ENCODE measurements at places on chromosomes 3 and 15.

- DNase-seq: no peak
These were observed 220.3 kb downstream of the LRRN1 start for GRCh38 chr3:4019501-4019900.

- no peak for DNase-seq
These were observed 96.1 kb downstream of the KBTBD8 start for GRCh38 chr3:67094167-67094566.

- DNase-seq: no peak
These were observed 40.8 kb downstream of the TMEM45A start for GRCh38 chr3:100533176-100533575.

DNA sequence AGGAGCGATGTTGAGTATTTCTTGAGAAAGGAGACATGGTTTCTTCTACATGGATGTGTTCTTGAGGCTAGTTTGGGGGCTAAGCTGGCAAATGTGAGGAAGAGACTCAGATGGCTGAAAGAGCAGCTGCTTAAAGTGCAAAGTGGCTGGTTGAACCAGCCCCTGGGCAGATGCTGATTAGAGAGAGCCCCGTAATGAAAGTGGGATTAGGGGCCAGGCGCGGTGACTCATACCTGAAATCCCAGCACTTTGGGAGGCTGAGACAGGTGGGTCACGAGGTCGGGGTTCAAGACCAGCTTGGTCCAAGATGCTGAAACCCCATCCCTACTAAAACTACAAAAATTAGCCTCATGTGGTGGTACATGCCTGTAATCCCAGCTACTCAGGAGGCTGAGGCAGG lies 75.0 kb upstream of the GCNT3 start:
- DNase-seq: no peak

- DNase-seq: no peak
These were observed 50.3 kb upstream of the SNRK start for GRCh38 chr3:43236008-43236407.

- DNase-seq: no peak
These were observed 127.1 kb downstream of the ASB7 start for GRCh38 chr15:100729461-100729860.

DNA sequence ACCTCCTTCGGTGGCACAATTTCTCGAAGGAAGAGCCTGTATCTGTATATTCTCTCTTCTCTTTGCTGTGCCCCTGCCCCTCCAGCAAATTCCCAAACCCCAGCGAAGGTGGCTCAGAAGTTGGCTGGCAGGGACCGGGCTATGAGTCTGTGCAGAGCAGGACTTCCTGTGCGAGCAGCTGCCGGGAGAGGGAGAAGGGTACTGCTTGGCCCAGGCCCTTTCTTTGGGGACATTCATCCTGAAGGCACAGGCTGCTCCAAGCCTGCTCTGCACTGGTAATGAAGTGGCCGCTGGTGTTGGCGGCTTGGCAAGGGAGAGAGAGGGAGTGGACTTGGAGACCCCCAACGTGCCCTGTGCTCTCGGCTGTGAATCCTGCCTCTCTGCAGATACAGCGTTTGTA lies 1.5 kb downstream of the SLC6A11 start:
- no peak for DNase-seq

GRCh38 chr3:31922962-31923361 lies 58.1 kb downstream of the OSBPL10 start:
- no peak for DNase-seq

DNA sequence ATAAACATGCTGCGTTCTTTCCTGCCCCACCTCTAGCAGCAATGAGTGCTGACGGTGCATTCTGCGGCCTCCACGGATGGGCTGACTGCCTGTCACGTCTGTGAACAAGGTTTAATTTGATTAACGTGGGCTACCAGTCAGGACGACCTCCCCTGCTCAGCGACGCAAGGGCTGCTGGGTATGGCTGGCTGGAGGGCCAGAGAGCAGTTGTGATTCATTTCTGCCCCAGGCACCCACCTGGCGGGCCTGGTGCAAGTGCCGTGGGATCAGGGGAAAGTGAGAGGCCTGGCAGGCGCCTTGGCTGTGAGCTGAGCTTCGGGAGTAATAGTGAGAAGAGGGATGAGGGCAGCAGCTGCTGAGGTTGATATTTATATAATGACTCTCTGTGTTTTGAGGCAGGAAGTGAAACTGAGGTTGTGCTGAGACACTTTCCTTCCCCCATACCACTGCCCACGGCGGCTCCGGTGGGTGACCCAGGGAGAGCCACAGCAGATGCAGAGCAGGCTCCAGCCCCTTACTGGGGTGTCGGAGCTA lies 190.4 kb upstream of the BCL6 start:
- no peak for DNase-seq

GRCh38 chr3:82306189-82306588 lies 544.7 kb upstream of the GBE1 start:
- no peak for DNase-seq

DNA sequence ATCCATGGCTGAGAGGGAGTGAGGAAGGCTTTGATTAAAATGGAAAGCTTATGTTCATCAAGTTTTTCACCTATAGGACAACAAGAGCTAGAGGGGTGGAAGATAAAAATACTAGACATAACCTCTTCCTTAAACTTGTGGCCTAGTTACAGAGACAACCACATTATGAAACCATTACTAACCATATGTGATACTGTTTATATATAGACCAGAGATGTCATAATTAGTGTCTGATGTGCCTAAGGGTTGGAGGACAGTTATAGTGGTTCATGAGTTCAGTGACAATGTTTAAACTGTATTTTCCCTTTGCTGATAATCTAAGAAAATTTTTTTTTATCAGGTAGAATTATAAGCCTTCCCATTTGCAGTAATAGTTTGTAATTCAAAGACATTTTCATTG lies 23.7 kb downstream of the PHLDB2 start:
- DNase-seq: no peak

- no peak for DNase-seq
These were observed 263.3 kb downstream of the NEK10 start for GRCh38 chr3:27105904-27106303.

GRCh38 chr15:34116620-34117019 lies 14.7 kb downstream of the PGBD4 start:
- DNase-seq: no peak

GRCh38 chr3:112638327-112639020 lies 2.5 kb downstream of the CCDC80 start:
- DNase-seq: no peak

DNA sequence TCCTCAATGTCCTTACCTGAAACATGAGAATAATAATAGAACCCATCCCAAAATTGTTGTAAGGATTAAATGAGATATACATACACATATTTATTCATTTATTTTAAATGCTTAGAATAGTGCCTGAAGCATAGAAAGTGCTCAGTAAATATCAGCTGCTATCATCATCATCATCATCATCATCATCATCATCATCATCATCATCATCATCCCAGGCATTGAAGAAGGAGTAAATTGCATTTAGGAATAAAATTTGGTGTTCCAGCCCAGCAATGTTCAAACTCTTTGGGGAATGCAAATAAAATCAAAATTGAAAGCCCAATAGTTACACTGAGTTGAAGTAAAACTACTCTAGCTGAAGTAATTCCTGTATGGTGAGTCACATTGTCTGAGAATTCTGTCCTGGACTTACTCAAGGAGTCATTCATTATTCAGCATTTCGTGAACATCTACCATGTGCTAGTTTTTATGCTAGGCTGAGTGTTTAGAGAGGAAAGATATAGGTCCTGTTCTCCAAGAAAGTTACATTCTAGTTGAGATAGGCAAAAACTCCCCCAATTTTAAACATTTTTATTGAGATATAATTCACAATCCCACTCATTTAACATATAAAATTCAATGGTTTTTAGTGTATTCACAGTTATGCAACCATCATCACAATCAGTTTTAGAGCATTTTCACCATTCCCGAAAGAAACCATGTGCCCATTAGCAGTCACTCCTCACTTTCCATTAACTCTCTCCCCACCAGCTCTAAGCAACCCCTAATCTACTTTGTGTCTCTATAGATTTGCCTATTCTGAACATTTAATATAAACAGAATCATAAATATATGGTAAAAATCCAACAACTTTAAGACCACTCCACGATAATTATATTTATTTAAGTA lies 107.2 kb downstream of the FRMD5 start:
- DNase-seq: no peak

DNA sequence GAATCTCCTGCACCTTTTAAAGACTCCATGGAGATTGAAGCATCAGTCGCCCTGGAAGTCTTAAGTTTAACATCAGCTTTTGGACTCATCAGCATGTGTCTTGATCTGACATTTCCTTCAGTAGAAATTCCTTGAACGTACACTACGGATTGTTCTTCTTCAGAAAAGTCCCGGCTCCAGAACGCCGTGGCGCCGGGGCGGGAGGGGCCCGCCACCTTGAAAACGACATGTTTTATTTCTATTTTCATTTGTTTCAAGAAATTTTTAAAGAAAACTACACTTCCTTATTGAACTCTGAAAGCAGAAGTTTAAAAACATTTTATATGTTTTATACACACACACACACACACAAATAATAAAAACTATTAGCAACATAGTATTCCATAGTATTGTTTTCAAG lies 32.6 kb upstream of the RAP2B start:
- DNase-seq: no peak

- no peak for DNase-seq
These were observed 406.2 kb downstream of the RBMS3 start for GRCh38 chr3:29686889-29687592.

Data from DMS153 (cell line).